A172 (cell line): ENCODE measurements at places on chromosomes 4 and X. TPM values are rescaled to one million over a fixed set of nuclear protein-coding genes. Genes with fewer than 3 reads are reported as not detected.

Gene F9
- not detected in 2 replicates for total RNA-seq

Gene PDCL2
- total RNA-seq: 2.9 TPM in 1 of 2 replicates, not detected in the other

Gene FGF16
- total RNA-seq: not detected in 2 replicates

Gene GYPB
- not detected in 2 replicates for total RNA-seq

Gene SSX4
- total RNA-seq: not detected in 2 replicates

Gene CPLX1
- total RNA-seq: 0.19 and 0.64 TPM in 2 replicates

Gene STS
- total RNA-seq: 1.9 and 2.3 TPM in 2 replicates

Gene KLHL34
- not detected in 2 replicates for total RNA-seq

Gene TMPRSS11B
- not detected in 2 replicates for total RNA-seq

Gene SLIT2
- total RNA-seq: 14.6 and 16.8 TPM in 2 replicates

Gene NHS
- total RNA-seq: 3.0 and 3.1 TPM in 2 replicates

Gene SOX3
- total RNA-seq: not detected in 2 replicates

Gene CXCR3
- not detected in 2 replicates for total RNA-seq

Gene ZCCHC4
- 9.8 and 13.7 TPM in 2 replicates for total RNA-seq

Gene SLC7A11
- total RNA-seq: 23.8 and 61.0 TPM in 2 replicates

Gene YY2
- 4.1 and 4.3 TPM in 2 replicates for total RNA-seq

Gene FAM241A
- 0.62 and 0.79 TPM in 2 replicates for total RNA-seq

Gene SLC10A6
- not detected in 2 replicates for total RNA-seq

Gene LIMCH1
- 20.4 and 31.1 TPM in 2 replicates for total RNA-seq

Gene CXCL13
- total RNA-seq: not detected in 2 replicates

Gene SETD7
- 38.0 and 42.1 TPM in 2 replicates for total RNA-seq

Gene RBM47
- total RNA-seq: 2.8 and 4.9 TPM in 2 replicates

Gene TRO
- 3.3 and 6.3 TPM in 2 replicates for total RNA-seq

Gene CT45A3
- total RNA-seq: not detected in 2 replicates

Gene ZNF185
- total RNA-seq: 1.7 and 4.9 TPM in 2 replicates

Gene FRAS1
- 0.81 and 1.2 TPM in 2 replicates for total RNA-seq

Gene RHOH
- total RNA-seq: not detected in 2 replicates

Gene PNPLA4
- not detected in 2 replicates for total RNA-seq

Gene XAGE1A
- 1.0 TPM in 1 of 2 replicates, not detected in the other for total RNA-seq

Gene SYTL5
- 8.1 and 8.5 TPM in 2 replicates for total RNA-seq

Gene SHISA3
- total RNA-seq: 3.1 and 3.9 TPM in 2 replicates

Gene PDE6B
- total RNA-seq: not detected in 2 replicates

Gene SH3BGRL
- 34.2 and 41.8 TPM in 2 replicates for total RNA-seq

Gene MANBA
- 29.9 and 32.8 TPM in 2 replicates for total RNA-seq

Gene GPRASP1
- total RNA-seq: 0.26 and 0.29 TPM in 2 replicates

Gene GLRB
- 8.1 and 9.4 TPM in 2 replicates for total RNA-seq

Gene SPANXA2
- 1.2 and 2.1 TPM in 2 replicates for total RNA-seq

Gene MCF2
- total RNA-seq: not detected in 2 replicates
